ENCODE measurements at places on chromosomes 11 and 22.
A peak's percentile ranks its signal among the peaks of the same experiment; 100 is the strongest.

- no peak for DNase-seq
Observed at GRCh38 chr11:41578421-41579051, 119.1 kb upstream of the LRRC4C start.

- DNase-seq = no peak
Observed at GRCh38 chr11:121141066-121141465, 40.0 kb downstream of the TECTA start.

DNA sequence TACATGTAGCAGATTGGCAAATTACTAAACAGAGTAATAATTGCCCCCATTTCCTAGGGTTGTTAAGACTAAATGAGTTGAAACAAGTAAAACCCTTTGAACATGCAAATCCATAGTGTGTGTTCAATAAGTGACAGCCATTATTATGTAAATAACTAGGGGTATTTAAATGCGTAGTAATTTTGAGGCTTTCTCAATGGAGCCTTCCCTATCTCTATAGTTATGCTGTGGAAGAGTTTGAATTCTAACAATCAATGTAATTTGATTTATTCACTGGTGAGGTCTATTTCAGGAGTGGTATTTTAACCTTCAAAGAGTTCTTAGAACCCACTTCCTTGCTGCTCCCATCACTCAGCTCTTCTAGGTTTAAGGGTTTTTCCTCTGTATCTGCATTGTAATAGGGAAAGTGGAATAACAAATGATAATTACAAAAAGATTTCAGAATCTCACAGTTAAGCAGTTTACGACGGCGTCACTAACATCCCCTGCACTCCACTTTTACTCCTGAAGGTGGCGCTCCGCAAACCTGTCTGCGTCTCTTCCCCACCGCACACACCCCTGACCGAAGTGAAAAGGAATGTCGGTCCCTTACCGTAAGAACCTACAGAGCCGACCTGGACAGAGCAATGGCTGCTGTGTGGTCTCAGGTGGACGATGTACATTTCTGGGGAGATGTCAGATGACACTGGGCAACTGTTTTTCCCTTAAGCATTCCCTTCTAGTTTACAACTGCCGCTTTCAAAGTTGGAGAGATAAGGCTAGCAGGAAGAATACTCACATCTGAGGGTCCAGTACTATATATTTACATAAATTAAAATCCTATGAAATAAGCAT lies 80.8 kb downstream of the ZC3H12C start:
- peak; percentile 84 for DNase-seq

DNA sequence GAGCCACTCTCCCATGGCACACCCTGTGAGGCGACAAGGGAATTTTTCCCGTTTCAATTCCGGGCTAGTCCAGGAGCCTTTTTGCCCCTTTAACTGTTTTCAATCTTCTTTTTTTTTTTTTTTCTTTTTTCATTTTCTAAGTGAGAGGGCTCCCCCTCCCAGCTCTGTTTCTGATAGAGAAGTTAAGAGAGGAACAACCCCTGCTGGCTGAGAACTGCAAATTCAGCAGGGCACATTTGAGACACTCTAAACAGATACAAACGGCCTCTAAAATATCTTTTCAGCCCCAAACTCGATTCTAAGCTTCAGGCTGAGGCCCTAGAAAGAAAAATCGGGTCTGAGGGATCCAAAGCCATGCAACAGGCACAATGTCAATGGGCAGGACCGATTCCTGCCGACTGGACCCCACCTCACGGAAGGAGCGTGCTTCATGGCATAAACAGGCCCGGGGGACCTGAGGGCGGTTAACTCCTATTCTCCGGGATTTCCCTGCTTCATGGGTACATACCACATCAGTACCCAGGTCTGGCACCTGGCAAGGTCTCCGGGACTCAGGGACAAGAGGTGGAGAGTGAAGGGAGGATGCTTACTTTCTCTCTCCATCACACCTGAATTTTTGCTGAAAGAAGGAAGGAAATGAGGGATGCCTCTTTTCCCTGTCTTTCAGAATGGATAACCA lies 627.5 kb downstream of the BUD13 start:
- DNase-seq = no peak

DNA sequence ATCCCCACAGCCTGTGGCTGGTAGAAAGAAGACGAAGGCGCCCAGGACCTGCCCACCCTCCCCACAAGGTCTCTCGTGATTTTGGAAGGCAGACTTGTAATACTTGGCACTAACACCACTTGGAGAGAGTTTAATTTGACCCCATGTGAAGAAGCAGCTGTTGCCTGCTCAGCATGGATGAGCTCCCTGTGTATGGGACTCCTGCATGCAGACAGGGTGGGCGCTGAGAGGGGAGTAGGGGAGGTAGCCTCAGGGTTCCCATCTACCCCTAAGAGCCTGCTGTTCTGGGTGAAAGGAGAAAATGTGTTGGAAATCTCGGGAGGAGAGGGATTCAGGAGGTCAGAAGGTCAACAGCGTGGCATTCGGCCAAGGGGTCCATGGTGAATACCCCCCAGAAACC lies 625.9 kb downstream of the TBC1D22A start:
- DNase-seq = no peak

DNA sequence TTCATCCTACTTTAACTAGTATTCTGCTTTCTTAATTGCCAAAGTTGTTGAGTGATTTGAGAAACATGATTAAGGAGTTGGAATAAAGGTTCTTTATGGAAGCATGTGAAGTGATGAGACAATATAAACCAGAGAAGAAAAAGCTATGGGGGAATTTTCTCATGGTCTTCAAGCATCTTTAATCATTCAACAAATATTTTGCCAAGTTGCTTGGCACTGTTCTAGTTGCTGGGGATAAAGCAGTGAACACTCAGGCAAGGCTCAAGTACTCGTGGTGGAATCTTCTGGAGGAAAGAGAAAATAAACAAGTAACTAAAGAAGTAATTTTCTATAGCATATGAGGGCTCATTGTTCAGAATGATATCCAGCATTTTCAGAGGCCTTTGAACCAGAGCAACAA lies 9.2 kb upstream of the PIWIL4 start:
- no peak for DNase-seq

DNA sequence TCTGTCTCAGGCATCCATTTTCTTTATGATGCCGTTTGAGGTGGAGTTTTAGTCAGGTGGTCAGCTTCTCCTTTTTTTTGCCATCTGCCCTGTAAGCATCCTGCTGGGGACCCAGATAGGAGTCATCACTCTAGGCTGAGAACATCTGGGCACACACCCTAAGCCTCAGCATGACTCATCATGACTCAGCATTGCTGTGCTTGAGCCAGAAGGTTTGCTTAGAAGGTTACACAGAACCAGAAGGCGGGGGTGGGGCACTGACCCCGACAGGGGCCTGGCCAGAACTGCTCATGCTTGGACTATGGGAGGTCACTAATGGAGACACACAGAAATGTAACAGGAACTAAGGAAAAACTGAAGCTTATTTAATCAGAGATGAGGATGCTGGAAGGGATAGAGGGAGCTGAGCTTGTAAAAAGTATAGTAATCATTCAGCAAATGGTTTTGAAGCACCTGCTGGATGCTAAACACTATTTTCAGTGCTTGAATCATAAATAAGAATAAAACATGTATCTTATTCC lies 10.9 kb upstream of the HBE1 start:
- peak; percentile 74 for DNase-seq

DNA sequence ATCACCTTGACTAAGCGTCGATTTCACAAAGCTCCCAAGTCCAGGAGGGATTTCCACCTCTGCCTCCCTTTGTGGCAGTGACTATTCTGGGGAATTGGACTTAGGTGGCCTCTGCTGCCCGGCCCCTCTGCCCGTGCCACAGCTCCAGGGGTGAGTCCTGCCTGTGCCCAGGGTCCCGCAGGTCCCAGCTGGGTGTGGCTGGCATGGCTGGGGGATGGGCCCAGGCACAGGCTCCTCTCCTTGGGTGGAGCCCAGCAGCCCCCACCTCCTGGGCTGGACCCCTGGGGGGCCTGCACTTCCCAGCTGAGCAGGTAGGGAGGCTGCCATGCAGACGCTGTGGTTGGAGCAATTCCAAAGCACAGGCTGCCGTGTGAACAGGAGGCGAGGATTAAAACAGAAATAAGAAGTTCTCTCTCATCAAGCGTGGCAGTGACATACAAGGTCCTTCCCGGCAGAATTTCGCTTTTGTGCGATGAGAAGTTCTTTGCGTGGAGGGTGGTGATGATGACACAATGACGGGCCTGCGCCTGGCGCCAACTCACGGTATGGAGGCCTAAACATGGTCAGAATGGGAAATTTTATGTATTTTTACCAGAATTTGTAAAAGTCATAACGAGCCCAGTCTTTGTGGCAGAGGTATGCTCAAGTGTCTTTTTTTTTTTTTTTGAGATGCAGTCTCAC lies 107.3 kb downstream of the BRD1 start:
- DNase-seq = no peak

GRCh38 chr11:65058012-65058411 lies 341 bp downstream of the NAALADL1 start:
- no peak for DNase-seq

GRCh38 chr11:22510741-22511140 lies 114.9 kb downstream of the FANCF start:
- no peak for DNase-seq

Measured in hepatocyte (in vitro differentiated cells).